ENCODE measurements at places on chromosomes 5 and 9.

- no peak for DNase-seq
Measured at GRCh38 chr5:115496936-115497576, 47.5 kb downstream of the FEM1C start.

DNA sequence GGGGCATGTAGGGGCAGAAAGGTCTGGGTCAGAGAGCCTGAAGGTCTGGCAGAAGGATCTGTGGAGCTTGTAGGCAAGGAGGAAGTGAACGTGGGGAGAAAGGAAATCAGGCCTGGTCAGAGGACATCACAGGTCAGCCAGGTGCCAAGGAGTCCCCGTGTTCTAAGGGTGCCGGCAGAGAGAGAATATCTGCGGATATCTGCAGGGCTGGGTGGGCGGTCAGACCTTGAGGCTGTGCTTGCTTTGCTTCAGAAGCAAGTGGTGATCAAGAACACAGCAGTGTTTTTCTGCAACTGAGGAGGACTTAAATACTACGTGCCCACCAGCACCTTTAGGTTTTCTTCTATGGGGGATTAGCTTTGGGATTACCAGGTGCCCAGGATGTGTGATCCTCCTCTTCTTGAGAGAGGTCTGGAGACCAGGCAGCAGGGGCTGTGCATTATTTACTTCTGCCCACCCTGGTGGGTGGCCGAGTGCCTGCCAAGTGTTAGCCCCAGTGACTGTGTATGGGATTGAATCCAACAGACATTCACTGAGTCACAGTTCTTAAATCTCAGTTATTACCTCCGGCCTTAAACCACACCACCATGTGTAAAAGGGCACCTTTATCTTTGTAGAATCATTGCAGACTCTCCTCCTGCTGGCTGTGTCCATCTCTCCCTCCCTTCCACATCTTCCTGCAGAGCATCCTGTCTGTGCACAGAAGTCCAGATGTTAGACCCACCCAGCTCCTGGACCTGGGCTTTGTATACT, 12.5 kb upstream of the SHB start:
- no peak for DNase-seq

DNA sequence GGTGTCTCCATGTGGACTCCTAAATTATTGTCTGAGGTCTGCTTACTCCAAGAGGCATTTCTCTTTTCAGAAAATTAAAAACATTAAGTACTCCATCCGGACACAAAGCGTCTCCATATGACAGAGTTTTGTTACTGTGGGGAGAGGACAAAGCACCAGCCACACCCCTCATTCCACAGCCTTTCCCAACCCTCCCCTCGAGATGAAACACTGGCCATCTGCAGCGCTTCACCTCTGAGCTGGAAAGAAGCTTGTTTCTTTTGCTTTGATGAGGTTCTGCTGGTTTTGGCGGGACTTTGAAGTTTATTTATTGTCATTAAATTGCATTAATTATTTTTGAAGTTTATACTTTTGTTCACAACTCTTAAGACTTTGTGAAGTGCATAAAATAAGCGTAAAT, 27.6 kb upstream of the NKD2 start:
- DNase-seq: peak; percentile 23

DNA sequence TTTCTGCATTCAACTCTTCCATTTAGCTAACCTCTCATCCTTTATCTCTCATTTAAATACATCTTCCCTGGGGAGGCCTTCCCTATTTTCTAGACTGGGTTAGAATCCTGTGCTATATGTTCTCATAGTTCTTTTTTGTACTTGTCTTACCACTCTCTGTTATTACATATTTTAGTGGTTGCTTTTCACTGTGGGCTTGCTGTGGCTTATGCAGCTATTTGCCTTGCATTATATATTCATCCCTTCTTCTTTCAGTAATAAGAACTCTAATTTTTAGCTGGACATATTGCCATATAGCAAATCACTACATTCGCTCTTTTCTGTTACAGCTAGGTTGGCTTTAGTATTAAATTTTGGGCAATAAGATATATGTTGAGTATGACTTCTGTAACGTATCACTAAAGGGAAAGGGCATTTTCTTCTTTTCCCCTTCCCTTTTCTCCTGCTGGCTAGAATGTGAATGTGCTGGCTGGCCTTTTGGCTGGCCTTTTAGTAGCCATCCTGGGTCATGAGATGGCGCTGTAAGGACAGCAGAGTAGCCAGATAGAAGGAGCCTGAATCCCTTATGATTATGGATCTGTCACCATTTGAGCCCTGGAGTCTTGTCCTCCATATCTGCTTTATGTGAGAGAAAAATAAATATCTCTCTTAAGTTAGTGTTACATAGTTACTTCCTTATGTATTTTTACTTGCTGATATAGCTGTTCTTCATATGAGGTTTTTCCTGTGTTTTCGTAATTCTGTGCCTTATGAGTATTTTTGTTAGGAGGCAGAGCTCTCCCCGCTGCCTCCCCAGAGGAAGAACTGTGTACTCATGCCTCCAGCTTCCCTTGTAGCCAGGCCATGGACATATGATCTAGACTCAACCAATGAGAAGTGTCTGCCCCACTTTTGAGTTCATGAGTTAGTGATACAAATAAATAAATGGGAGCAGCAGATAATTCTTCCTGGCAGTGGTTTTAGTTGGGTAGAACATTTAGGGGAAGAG, 65.8 kb downstream of the NDUFAF2 start:
- DNase-seq: peak; percentile 36

- no peak for DNase-seq
Measured at GRCh38 chr5:36735891-36736290, 129.5 kb downstream of the SLC1A3 start.

GRCh38 chr9:24398466-24398865, 147.2 kb downstream of the IZUMO3 start:
- no peak for DNase-seq
